GM12891 (cell line): ENCODE measurements at places on chromosomes 12 and 14.

DNA sequence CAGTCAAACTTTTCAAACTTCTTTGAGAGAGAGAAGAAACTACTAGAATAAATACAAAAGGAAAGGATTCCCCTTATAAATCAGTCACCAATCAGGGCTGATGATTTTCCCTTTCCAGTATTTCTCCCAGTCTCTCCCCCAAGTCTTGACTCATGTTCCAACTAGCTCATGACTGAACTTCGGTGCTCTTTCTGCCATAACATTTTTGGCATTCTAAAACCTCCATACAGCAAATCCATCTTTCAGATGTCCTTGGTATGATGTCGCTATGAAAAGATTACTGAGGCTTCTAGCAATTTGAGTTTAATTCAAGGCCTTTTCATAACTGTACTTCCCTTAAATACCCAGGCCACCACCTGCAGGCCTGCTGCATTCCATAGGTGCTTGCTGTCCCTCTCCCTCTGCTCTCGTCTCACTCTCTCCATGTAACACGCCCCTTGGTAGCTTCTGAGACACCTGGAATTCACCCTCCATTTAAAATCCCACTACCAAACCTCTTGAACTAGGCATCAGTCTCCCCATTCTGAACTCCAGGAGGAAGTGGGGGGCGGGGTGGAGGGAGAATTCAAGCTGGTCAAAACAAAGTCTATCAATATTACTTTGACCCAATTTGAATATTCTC is 2.4 kb downstream of the PRKD1 start:
- DNase-seq: no peak

DNA sequence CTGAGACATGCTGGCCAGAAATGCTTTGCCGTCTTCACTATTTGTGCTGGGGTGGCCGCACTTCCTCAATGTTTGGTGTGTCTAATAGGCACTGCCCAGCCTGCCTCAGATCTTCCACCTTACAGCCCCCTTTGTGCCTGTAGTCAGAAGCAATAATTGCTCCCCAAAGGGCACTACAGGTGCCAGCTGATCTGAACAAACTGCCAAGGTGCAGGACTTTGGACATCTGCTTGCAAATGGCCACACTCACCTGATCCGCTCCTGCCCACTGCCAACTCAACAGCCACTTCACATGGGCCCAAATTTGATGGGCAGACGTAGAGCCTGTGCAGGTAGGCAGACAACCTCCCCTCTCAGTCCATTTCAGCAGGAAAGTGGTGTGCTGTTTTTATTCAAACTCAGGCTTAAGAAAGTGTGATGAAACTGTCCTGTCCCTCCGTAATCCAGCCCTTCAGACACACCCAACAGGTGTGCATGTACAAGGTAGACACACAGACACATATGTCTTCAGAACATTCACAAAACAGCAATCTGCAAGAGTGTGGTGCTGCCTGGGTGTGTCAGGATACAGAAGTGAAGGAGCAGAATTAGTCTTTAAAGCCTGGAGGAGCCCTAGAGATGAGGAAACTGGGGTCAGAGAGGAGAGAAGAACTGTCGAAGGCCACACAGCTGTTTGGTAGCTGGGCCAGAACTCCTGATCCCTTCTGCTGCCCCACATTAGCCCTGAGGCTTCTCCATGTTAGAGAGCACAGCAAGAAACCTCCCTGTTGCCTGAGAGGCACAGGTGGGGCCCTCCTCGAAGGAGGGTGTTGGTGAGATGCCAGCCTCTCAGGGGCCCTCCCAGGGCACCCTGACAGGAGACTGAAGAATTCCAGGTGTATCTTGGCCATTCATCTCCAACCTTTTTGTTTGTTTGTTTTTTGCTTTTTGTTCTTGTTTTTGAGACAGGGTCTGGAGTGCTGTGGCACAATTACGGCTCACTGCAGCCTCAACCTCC is 4.4 kb upstream of the KRT75 start:
- no peak for DNase-seq

- DNase-seq: no peak
Measured at GRCh38 chr12:3520168-3520567, 29.2 kb downstream of the PRMT8 start.

DNA sequence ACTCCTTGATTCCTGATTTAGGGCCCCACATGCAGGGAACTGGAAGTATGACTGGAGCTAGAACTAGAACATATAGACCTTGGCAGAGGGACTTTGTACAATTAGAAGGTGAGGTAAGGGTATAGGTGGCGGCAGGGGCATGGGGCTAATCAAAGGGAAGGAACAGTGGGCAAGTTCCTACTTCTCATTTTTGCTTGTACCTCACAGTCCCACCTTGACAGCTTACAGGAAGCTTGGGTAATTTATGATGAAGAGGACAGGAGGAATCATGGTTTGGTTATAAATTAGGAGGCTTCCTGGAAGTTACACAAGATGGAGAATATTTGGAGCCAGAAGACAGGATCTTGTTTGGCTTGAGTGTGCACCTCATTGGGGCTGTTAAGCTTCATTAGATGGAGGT is 33.4 kb downstream of the SUSD6 start:
- no peak for DNase-seq

DNA sequence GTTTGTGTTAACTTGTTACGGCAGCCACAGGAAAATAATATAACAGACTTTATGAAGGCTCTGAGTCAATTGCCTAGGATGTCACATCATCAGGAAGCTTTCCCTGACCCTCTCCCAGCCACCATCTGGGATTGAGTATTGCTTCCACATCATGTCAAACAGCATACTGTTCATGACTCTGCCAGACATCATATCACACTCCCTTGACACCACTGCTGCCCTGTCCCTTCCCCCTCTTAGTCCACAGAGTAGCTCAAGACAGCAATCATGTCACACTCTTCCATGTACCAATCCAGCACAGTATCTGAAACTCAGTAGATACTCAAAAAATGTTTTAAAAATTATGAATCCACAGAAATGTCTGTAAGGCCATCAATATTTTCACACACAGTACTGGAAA is 168.0 kb downstream of the PIK3C2G start:
- DNase-seq: no peak

DNA sequence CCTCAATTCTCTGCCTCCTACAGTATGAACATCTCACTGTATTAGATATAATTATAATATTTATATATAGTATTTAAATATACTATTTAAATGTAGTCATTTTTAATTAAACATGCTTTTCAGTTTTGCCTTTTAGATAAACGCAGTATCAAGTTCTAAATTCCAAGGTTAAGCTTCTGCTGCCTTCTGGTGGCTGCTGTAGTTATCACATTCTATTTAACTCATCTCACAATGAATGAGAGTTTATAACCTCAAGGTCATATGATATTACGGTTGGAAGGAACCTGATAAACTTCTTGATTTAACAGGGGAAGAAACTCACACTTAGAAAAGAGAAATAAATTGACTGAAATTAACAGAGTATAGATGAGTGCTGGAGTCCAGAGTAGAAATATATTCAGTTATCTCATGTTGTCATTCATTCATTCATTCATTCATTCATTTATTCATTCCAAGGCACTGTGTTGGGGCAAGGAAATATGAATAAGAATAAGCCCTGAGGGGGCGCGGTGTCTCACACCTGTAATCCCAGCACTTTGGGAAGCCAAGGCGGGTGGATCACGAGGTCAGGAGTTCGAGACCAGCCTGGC is 31.9 kb downstream of the GUCY2C start:
- DNase-seq: no peak

DNA sequence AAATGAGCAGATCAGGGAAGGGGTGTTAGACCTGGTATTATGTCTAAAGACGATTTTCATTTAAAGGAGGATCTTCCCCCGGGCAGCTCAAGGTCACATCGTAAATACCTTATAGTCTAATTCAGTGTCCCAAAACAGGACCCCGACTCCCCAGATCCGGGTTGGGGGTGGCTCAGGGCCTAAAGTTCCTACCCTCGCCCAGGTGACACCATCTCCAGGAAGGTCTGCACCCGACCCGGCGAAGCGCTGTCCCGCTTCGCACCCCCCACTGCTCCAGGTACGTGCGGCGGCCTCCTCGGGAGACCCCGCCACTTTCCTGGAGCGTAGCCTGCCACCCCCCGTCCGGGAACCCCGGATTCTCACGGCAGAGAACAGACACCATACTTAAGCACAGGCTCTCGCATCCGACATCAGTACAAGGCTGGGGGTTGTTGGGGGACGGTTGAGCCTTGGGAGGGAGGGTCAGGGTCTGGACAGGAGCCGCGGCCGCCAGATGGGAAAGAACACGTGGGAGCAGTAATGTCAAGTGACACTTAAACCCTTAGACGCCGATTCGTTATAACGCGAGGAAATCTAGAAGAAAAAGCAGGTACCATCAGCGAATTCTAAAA is 556 bp downstream of the TIMM9 start:
- DNase-seq: no peak

DNA sequence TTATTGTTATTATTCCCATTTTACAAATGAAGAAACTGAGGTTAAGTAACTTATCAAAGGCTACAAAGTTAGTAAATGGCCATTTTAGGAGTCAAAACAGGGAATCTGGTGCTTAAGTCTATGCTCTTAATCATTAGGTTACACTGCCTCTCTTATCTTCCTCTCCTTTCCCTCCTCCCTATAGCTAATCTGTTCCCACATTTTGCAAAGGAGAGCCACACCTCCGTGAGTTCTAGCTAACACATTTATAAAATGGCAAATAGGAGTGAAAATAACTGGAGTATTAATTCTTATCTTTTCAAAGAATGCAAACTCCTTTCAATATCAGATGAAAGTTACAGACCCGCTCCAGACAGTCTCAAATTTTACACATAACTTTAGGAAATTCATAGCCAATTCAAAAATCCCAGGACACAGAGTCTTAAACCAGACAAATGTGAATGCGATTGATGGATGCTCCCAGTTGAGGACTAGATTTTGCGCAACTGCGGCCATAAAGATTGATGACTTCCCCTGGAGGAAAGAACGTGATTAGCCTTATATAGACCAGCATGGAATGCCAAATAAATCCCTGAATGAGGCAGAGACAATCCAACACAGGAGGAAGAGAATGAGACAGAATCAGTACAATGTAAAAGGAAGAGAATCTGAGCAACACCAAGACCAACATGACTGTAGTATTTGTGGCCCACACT is 225.0 kb upstream of the ARID2 start:
- DNase-seq: no peak

GRCh38 chr14:53902307-53902706 is 54.3 kb downstream of the BMP4 start:
- no peak for DNase-seq

DNA sequence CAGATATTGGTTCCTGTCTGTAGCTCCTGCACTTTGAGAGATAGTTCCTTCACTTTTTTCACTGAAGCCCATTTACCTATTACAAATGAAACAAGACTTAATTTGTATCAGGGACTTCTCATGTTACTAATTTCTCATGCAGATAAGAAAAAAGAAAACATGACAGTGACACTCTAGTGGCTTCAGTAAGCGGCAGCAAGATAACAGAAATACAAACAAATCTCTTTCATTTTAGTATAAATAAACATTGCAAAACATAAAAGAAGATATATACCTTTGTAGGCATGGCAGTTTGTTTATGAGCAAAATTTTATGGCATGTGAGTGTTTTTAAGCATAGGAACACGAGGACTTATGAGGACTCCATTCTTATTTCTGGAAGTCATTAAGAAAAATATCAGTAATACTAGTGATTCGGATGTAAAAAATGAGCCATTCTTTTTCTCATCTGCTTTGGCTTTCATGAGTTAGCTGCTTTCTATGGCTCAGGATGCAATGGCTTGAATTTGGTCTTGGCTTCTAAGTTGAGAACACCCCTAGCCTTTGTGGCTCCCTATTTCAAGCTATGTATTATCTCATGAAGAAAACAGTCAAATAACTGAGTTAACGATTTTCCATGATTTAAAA is 310.1 kb upstream of the RGS6 start:
- no peak for DNase-seq

DNA sequence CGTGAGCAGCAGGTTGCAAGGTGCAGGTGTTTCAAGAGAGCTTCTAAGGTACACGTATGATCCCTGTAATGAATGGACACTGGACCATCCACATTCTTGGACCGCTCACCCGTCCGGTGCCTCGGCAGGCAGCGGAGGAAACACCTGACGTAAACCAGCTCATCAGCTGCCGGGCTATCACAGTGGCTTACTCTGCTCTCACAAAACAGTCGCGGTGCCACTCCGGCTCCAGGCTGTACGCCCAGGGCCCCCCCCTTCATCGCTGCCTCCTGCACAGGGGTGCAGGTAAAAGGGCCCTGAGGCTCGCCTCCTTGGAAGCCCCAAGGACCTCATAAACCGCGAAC is 436 bp downstream of the VPS33A start:
- DNase-seq: no peak

DNA sequence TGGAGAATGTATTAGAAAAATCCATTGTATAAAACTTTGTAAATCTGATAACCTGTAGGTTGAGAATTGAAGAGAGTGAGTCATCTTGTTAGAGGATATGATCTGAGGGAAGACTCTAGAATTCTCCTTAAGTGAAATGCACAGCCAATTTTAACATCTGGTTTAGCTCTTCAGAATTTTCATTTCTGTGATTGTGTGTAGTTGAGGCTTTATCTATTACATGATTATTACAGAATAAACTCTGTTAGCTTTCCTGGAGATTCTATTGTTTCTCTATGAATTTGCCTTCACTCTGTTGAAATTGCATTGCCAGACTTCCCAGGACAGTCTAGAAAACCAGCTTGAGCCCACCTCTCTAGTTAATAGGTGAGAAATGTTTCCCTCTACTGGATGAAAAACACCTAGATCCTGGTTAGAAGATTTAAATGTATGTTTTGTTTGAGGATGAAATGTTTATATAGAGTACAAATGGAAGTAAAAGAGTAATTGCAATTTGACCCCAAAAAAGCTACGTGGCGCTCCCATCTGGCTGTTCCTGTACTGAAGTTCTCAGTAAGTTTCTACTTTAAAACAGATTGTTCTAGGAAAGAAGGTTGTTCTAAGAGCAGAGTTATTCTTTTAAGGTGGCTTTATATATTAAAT is 2.9 kb downstream of the NUDT4 start:
- DNase-seq: no peak

DNA sequence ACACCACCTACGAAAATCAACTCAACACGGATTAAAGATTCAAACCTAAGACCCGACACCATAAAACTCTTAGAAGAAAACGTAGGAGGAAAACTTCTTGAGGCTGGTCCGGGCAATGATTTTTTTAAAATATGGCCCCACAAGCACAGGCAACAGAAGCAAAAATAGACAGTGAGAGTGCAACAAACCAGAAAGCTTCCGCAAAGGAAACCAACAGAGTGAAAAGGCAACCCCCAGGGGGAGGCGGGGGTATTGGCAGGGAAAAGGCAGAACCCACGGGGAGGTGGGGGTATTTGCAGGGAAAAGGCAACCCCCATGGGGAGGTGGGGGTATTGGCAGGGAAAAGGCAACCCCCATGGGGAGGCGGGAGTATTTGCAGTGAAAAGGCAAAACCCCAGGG is 20.5 kb upstream of the FBRSL1 start:
- DNase-seq: no peak

GRCh38 chr14:74879427-74880182 is 2.1 kb upstream of the DLST start:
- DNase-seq: no peak

GRCh38 chr12:115341442-115341841 is 657.5 kb upstream of the TBX3 start:
- DNase-seq: no peak
